ENCODE measurements at places on chromosomes 7 and 10.

- DNase-seq: no peak
Observed at GRCh38 chr7:1242606-1243289, 10.1 kb downstream of the UNCX start.

- DNase-seq: no peak
Observed at GRCh38 chr7:64515781-64516180, 47.1 kb downstream of the ZNF680 start.

DNA sequence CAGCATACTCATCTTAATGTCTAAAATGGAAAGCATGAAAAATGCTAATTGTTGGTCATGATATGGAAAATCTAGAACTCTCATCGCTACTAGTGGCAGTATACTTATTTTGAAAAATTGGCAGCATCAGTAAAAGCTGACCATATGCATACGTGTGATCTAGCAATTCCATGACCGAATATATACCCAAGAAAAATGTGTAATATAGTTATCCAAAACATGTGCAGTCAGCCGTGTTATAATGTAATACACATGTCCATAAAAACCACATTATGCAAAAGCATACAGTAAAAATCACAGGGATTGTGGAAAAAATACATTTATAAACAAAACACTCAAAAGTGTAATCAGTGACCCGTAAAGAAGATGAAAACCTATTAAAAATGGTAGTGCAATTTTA lies 439.0 kb downstream of the SH2D4B start:
- DNase-seq: no peak

- DNase-seq: no peak
Observed at GRCh38 chr7:146150153-146150552, 33.6 kb downstream of the CNTNAP2 start.

GRCh38 chr10:91590142-91590903 lies 42.5 kb downstream of the PPP1R3C start:
- peak; percentile 94 for DNase-seq

All from fibroblast of villous mesenchyme (primary cell).